CD4-positive, alpha-beta T cell (primary cell): ENCODE measurements at places on chromosomes 6 and 20.

- no peak for DNase-seq
Observed at GRCh38 chr20:12617076-12617475, 391.7 kb upstream of the SPTLC3 start.

- DNase-seq = no peak
Observed at GRCh38 chr20:47227576-47227975, 128.9 kb downstream of the ZMYND8 start.

GRCh38 chr20:57664476-57664875 is 44.2 kb upstream of the ZBP1 start:
- no peak for DNase-seq

GRCh38 chr6:119273272-119274196 is 76.0 kb downstream of the MAN1A1 start:
- DNase-seq = no peak

DNA sequence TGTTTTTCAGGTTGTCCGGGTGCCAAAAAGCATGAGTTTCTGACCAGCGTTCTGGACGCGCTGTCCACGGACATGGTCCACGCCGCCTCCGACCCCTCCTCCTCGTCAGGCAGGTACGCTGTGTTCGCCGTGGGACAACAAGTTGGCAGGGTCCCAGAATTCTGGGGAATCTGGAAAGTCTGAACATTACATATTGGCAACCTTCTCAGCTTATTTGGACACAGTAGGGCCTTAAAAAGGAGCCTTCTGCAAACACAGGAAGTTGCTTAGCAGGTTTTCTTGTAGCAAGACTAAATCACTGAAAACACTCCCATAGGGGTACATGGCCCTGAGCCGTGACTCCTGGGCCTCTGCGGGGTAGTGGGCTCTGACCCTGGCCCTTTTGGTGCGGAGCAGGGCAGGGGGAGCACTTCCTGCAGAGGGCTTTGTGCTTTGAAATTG is 209.7 kb downstream of the SMOC2 start:
- no peak for DNase-seq

DNA sequence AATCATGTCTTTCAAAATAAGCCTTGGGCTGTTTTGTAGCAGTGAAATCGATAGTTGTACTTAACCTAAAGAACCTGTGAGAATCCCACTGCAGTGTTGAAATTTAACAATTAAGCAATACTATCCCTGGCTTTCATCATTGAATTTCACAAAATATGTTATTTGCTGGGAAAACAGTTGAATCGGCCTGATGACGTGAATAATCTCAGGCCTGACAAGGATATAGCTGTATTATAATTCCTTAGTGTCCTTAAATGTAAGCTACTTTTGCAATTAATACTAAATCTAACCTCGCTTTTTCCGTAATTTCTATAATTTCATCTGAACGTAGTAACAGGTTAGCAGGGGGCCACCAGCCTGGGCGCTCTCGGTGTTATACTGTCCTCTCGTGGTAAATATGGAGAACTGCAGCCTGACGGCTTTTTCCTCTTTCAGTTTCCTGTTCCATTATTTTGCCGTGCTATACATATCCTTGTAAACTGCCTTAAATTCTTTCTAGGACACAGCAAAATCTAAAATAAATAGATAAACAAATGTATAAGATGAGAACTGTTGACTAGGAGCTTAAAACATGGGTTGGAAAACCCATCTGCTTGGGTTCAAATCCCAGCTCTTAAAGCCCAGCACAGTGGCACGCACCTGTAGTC is 24.0 kb downstream of the MTFR2 start:
- DNase-seq = peak; percentile 36

DNA sequence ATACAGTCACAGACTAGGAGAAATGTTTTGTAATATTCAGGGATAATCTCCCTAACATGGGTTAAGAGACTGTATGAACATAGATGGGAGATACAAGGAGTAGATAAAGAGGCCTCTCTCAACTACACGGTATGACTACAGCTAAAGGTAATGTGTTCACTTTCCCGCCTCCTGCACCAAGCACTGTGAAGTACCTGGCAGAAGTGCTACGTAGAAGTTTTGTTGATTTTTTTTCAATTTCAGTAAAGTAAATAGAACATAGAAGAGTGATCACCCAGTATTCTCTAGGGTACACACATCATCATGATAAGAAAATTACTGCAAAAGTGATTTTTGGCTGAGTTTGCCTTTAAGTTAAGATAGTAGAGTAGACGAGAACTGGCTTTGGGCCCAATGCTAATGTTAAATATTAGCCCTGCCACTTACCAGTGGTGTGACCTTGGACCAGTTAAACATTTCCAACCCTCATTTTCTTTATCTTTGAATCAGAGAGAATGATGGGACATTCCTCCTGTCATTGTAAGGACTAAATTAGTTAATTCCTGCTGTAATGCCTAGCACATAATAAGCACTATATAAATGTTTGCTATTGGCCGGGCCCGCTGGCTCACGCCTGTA is 183.6 kb downstream of the COL9A1 start:
- no peak for DNase-seq
